Stimulated activated CD4-positive, alpha-beta T cell treated with anti-CD3 and anti-CD28 coated beads, Interleukin-15, amount 100 ng/mL, for 24 hours (primary cell): ENCODE measurements at places on chromosomes 4 and X.

GRCh38 chrX:154695911-154696675 lies 42.7 kb upstream of the CTAG2 start:
- DNase-seq, result no peak

GRCh38 chr4:54058171-54058570 lies 6.2 kb downstream of the CHIC2 start:
- no peak for DNase-seq

- DNase-seq, result no peak
Measured at GRCh38 chrX:2592279-2592678, 91.5 kb upstream of the DHRSX start.

DNA sequence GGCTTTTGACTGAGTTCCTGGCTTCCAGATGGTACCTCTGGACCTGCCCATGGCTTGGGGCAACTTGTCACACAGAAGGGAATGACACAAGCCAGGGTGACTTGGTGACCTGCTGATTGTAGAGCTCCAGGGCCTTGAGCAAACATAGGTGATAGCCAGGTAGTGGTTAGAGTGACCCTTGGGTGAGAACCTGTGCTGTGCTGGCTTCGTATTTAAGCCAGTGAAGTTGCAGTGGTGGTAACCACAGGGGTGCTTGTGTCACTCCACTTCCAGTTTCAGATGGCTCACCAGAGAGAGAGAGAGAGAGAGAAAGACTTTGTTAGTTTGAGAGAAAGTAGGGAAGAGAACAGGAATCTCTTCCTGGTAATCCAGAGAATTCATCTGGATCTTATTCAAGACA lies 471.6 kb downstream of the ZIC3 start:
- DNase-seq, result no peak

GRCh38 chrX:149151805-149152757 lies 353.0 kb downstream of the IDS start:
- no peak for DNase-seq

GRCh38 chr4:24978291-24979075 lies 52.3 kb downstream of the LGI2 start:
- DNase-seq, result no peak

GRCh38 chr4:91085961-91086360 lies 958.8 kb downstream of the CCSER1 start:
- DNase-seq, result no peak

- DNase-seq, result no peak
Measured at GRCh38 chr4:105679186-105679585, 29.3 kb downstream of the INTS12 start.

GRCh38 chrX:112968351-112969133 lies 127.9 kb upstream of the AMOT start:
- no peak for DNase-seq

- no peak for DNase-seq
Measured at GRCh38 chr4:156685308-156685707, 286.3 kb downstream of the PDGFC start.

DNA sequence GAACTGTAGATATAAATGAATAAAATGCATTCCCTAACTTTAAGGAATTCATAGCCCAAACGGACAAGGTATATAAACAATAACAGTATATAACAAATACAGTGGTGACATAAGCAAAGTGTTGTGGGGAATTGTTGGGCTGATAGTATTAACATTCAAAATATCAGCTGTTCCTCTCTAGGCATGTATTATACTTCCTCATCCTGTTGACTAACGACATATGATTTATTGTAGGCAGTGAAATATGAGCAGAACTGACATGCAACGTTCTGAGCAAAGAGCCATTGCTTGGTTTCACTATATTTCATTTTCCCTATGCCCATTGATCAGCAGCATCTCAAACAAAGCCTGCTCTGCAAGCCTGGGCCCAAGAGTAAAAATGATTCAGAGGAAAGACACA lies 143.9 kb downstream of the PTCHD1 start:
- no peak for DNase-seq
